NCI-H460 (cell line): ENCODE measurements at places on chromosomes 6 and 20. TPM values are rescaled to one million over a fixed set of nuclear protein-coding genes. Genes with fewer than 3 reads are reported as not detected.

HMGCLL1 gene
- total RNA-seq = 0.07 TPM in 1 of 2 replicates, not detected in the other

PAX1 gene
- total RNA-seq = 0.12 and 0.54 TPM in 2 replicates

ECT2L gene
- not detected in 2 replicates for total RNA-seq

BPIFB2 gene
- not detected in 2 replicates for total RNA-seq

SRMS gene
- total RNA-seq = not detected in 2 replicates

GPX5 gene
- not detected in 2 replicates for total RNA-seq

EPPIN gene
- not detected in 2 replicates for total RNA-seq

ZC2HC1B gene
- not detected in 2 replicates for total RNA-seq

DNA sequence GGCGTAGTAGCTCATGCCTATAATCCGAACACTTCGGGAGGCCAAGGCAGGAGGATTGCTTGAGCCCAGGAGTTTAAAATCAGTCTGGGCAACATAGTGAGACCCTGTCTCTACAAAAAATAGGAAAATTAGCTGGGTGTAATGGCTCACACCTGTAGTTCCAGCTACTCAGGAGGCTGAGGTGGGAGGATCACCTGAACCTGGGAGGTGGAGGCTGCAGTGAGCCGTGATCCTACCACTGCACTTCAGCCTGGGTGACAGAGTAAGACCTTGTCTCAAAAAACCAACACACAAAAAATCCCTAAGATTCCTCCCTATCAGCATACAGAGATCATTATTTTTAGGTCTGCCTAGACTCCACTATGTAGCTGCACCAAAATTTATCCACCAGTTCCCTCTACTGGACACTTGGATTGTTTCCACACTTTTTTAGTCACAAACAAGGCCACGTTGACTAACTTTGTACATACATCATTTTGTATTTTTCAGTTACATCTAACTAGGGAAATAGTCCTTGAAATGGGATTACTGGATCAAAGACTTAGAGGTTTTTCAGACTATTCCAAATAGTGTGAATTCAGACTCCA lies 3.6 kb upstream of the PHF1 start:
- no peak for DNase-seq

DNA sequence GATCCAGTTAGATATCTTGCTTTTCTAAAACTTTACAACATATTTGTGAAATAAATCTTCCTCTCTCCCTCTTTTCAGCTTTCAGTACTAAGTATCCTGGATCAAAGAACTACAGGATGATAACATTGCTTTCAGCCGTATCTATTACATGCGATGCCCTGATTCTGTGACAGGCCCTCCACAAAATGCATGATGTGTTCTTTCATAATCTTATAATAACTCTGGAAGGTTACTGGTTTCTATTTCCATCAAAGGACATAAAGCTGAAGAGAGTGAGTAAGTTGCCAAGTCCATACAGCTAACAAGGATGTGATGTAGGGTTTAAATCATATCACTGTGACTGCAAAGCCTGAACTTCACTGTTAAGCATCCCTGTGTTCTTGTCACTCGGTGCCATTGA lies 62.9 kb upstream of the ADGRG6 start:
- no peak for DNase-seq

DNA sequence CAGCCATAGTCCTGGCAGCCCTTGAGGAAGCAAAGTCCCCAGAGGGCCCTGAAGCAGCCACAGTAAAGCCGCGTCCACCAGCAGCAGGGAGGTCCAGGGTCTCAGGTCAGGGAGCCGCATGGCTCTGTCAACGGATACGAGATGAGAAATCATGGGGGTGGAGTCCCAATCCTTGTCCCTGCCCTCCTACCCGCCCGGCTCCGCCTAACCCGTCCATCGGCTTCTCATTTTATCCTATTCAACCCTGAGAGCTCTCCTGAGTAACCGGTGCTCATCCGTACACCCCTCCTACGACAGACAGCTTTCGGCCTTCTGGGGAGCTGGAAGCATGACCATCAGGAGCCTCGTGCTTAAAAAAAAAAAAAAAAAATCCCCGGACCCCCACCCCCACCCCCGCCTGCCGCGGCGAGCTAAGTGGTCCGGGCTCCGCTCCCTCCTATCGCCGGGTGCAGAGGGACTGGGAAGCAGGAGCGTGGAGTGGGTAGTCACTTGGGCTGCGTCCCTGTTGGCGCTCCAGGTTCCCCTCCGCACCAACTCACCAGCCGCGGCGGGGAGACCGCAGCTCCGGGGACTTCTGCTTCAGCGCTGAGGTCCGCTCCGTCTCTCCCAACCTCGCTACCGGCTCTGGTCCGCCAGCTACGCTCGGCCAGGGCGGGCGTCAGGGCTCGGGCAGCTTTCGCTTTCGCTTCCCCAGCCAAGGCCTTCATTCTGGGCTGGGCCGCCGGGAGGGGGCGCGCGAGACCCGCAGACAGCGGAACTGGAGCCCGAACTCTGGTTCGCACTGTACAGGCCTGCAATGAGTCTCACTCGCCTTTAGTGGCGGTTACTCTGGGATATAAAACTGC lies at the start of gene TAP2:
TAP2 (minus strand) TSS at position 626 of the 845 bp plus-strand sequence; CDS start at position 120, 506 bp downstream.
- DNase-seq = peak; percentile 84

DNA sequence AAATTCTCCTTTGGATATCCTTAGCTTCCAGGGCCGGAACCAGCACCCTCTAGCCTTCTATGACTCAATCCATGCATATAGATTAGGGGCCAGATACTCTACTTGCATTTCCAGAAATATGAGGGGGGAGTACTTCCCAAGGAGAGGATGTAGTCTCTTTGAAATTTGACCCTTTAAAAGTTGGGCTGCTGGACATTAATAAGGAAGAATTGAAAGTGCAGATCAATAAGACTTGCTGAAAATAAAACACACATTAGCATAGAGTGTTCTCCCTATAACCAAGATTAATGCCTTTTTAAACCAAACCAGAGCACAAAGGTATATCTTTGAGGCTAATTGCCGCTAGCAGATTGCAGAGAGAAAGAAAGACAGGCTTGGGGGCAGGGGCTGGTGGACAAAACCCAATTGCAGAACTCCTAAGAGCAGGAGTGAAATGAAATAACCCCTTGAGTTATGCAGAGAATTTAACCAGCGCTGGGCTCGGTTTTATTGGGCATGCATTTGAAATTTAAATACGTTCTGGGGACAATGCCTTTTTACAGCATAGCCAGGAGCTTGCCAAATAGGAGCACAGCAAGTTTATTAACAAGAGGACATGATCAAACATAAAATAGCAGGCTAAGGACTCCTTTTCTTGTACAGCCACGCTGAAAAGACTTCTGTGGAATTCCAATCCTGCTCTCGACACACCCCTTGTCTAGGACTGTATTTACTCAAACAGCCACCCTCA lies 108.2 kb upstream of the SALL4 start:
- DNase-seq = no peak

DNA sequence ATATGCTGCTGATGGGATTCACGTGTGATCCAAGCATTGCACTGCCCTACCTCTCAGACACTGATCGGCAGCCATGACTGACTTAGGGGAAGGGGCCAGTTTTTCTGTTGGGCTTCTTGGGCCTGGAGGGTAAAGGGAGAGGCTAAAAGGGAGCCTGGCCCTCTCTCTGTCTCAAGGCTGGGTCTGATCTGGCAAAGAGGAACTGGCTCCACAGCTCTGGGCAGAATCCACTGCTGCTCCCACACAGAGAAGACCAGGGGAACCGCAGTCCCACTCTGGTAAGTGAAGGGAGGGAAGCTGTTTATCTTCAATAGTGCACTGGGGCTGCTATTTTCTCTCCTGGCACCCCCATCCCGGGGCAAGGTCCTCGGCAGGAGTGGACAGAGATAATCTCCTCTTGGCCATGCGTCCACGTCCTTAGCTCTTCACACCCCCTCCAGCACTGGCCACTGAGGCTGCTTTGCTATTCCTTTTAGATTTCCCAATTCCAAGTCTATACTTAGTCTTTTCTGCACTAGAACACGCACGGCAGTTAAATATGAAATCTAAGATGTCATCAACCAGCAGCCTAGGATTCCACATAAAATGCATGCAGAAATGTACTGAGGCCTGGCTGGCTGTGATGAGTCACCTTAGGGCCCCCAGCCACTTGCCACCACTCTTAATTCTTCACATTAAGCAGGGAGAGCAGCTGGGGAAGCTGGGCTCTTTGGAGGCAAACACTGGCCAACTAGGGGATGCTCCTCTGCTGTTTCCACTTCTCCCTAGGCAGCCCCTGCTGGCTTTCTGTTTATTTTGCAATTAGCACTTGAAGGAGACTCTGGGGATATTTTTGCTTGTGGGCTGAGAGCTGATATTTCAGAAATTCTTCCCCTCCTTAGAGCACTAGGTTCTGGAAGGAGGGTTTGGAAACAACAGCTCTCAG lies 87.8 kb upstream of the ARMC2 start:
- DNase-seq = no peak

- no peak for DNase-seq
Observed at GRCh38 chr6:163313981-163314380, 100.5 kb upstream of the QKI start.

DNA sequence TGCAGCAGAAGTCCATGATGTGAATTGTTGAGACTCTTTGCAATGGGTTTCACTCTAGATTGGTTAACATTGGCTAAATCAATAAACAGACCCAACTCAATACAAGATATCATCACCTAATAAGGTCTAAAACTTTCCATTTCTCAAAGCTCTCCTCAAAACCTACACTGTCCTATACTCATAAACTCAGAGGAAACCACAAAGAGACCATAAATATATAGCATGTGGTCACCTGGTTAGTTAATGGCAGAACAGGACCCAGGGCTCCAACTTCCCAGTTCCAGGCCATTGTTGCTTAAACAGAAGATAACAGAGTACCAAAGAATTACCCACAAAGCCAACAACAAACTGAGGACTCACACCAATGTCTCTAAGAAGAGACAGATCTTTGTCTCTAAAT lies 12.0 kb downstream of the RTN4IP1 start:
- DNase-seq = no peak

- no peak for DNase-seq
Observed at GRCh38 chr6:118505656-118506055, 42.4 kb upstream of the PLN start.

- DNase-seq = no peak
Observed at GRCh38 chr6:20652299-20653084, 118.2 kb downstream of the CDKAL1 start.

- DNase-seq = no peak
Observed at GRCh38 chr20:62371588-62372041, 4.5 kb upstream of the LAMA5 start.

DNA sequence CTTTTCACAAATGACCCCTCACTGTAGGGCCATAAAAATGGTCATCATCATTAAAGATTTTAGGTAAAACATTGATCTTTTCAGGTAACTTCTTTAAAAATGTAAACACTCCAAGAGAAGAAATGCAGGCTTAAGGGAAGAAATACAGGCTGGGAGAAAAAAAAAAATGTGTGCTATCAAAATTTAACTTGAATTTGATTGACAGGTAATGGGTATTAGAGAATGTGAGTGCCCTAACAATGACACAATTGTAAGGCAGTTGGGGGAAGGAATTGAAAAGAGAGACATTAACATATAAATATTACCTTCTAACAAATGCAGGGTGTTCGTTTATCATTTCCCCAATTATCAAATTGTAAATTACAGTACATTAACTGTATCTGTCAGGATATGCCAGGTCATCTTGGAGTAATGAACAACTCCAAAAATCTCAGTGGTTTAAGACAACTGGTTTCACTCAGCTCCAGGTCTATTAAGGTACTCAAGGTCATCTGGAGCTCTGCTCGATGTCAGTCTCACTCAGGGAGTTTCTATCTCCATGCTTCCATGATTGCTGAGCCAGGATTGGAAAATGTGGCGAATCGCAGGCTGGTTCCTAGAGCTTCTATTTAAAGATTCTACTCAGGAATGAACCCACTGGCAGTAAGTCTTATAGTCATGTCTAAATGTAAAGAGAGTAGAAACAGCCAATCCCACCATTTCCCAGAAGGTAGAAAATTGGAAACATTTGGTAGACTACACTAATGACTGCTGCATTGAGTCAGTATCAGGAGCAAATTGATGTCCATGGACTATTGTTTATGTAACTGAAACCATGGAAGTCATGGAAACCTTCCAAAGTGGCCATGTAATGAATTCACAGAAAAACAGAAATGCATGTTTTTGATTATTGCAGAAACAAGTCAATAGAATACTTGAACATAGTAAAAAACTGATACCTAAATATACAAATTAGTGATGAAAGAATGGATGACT lies 55.6 kb downstream of the FRK start:
- no peak for DNase-seq

- no peak for DNase-seq
Observed at GRCh38 chr6:215335-216034, 76.8 kb upstream of the DUSP22 start.

- DNase-seq = no peak
Observed at GRCh38 chr20:10324198-10324847, 105.7 kb downstream of the SNAP25 start.

- no peak for DNase-seq
Observed at GRCh38 chr6:15596186-15596896, 66.5 kb downstream of the DTNBP1 start.

DNA sequence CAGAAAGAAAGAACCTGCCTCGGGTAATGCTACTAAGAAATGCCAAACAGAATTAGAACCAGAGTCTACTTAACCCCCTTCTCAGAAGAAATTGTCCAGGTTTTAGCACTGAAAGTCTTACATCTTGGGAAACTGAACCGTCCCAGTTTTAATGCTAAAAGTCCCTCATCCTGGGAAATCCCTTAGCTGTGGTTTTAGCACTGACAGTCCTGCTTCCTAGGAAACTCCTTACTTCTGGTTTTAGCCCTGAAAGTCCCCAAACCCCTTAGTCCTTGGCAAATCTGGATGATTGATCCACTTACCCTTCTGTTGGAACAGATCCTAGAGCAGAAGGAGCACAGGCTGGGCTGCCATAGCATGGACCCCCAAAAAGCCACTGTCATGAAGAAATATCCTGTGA lies 4.8 kb upstream of the TMEM14A start:
- DNase-seq = no peak

GRCh38 chr6:142902636-142903053 lies 42.3 kb downstream of the HIVEP2 start:
- peak; percentile 62 for DNase-seq

- no peak for DNase-seq
Observed at GRCh38 chr20:52405986-52406385, 214.4 kb upstream of the ZFP64 start.
